ENCODE measurements at places on chromosomes 16 and 17.
A peak's percentile ranks its signal among the peaks of the same experiment; 100 is the strongest.

- DNase-seq, result peak; percentile 82
Observed at GRCh38 chr16:56911771-56912571, 20.0 kb upstream of the HERPUD1 start.

DNA sequence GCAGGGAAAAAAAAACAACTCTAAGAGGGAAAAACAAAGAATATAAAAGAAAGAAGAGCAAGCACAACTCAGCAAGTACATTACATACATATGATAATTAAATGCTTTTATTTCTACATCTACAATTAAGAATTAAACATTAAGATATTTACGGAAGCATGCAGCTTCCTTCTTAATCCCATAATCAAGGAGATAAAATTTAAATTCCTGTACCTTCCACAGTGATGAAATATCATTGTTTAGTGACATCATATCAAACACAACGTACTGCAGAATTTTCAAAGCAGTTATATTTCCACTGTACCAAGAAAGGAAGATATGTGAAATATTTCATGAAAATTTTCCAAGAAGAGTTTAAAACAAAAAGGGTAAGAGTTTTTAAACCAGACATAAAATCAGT is 26.0 kb downstream of the KANSL1 start:
- DNase-seq, result no peak

DNA sequence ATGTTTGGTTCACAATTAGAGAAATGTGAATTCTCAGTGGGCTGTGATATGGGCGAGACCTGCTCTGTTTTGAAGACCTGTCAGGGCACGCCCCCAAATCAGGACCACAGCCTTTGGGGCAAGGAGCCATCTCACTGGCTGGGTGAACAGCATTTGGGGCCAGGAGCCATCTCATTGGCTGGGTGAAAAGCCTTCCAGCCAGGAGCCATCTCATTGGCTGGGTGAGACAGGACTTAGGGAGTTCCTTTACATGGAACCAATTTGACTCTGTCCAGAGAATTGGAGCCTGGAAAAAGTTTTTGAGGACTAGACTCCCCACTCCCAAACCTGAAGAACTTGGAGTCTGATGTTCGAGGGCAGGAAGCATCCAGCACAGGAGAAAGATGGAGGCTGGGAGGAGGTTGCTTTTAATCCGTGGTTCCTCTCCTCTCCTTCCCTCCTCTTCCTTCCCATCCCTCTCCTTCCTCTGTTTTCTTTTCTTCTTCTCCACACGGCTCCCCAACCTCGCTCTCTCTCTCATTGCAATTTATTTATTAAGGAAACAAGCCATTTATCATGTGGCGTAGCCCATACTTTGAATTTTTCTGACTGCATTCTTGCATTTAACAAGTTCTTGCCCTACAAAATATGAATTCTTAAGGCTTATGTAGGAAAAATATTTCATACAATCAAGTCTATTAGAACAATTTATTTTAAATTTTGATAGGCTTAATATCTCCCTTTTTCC is 19.7 kb downstream of the FOXL1 start:
- DNase-seq, result peak; percentile 83

DNA sequence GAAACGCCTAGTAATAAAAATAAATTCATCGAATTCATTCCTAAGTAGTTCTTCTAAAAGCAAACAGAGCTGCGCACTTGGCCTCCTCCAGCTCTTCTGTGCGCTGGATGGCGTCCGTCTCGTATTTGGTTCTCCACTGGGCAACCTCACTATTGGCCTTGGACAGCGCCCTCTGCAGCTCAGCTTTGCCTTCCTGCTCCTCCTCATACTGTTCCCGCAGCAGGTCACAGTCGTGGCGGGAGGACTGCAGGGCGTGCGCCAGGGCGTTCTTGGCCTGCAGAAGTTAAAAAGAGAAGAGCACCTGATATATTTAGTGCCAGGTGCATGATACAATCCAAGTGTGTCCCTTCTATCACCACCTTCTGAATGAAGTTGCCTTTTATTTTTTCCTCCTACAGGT is 21.8 kb downstream of the MYH3 start:
- DNase-seq, result no peak

DNA sequence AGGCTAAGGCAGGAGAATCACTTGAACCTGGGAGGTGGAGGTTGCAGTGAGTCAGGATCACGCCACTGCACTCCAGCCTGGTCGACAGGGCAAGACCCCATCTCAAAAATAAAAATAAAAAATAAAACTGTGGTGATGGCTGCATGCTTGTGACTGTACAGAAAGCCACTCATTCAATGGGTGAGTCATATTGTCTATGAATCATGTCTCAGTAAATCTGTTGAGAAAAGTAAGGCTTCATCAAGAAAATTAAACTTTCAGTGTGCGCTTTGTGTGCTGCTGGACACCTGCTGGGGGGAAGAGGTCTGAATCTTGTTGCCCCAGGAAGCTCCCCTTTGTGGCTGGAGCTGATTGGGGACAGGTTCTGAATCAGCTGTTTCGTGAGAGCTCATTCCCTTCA is 11.3 kb downstream of the NUBP1 start:
- DNase-seq, result no peak

DNA sequence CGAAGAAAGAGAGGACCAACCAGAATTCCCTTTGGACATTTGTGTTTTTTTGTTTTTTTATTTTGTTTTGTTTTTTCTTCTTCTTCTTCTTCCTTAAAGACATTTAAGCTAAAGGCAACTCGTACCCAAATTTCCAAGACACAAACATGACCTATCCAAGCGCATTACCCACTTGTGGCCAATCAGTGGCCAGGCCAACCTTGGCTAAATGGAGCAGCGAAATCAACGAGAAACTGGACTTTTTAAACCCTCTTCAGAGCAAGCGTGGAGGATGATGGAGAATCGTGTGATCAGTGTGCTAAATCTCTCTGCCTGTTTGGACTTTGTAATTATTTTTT is 3.6 kb downstream of the SOX9 start:
- no peak for DNase-seq

GRCh38 chr16:1054660-1055556 is 17.6 kb upstream of the SSTR5 start:
- DNase-seq, result peak; percentile 73

- no peak for DNase-seq
Observed at GRCh38 chr17:49969795-49970389, 902 bp downstream of the DLX4 start.

DNA sequence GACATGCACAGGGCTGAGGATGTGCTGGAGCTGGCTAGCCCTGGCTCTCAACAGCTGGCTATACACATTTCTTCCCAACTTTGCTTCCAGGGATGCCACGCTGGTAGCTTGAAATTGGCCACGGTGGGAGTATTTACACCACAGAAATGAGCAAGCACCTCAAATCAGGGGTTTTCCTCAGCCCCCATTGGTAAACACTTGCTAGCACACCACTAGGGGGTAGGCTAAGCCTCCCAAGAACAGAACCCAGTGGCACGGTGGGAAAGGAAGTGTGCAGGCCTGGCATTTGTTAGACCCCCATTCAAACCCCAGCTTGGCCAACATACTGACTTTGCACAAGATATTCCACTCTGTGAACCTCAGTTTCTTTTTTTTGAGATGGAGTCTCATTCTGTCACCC is 12.9 kb downstream of the DRC3 start:
- no peak for DNase-seq

DNA sequence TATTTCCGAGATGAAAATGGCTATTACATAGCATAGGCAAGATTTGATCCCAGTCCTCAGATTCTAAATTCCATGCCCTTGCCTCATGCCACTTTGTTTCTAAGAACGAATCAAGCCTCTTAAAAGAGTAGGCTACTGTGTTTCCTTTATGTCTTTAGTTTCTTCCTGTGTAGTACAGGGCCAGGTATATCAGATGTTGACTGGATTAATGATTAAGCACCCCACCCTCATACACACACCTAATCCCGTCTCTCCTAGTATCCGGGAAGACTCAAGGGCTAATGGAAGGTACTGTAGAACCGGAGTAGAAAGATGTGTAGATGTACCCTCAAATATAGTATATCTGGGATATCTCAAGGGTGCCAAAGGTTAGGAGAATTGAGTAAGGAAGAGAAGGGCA is 6.7 kb downstream of the TOM1L1 start:
- DNase-seq, result no peak

DNA sequence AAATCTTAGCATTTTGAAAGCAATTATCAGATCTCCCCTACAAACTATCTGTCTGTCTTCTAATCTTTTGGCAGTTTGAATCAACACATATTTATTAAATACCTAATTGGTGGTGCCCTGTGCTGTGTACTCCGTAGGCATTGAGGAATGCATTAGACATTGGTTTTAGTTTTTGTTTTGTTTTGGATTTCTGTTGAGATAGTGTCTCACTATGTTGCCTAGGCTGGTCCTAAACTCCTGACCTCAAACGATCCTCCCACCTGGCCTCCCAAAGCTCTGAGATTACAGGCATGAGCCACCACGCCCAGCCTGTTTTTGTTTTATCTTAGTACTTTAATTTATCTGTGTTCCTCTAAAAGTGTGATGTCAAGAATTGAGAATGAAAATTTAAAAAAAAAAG is 124.8 kb upstream of the RBL2 start:
- DNase-seq, result no peak

- DNase-seq, result peak; percentile 73
Observed at GRCh38 chr16:80125677-80126076, 415.1 kb upstream of the DYNLRB2 start.

GRCh38 chr17:40901981-40902474 is 17.0 kb upstream of the KRT20 start:
- no peak for DNase-seq

GRCh38 chr17:58640202-58640601 is 51.6 kb downstream of the TEX14 start:
- DNase-seq, result no peak

DNA sequence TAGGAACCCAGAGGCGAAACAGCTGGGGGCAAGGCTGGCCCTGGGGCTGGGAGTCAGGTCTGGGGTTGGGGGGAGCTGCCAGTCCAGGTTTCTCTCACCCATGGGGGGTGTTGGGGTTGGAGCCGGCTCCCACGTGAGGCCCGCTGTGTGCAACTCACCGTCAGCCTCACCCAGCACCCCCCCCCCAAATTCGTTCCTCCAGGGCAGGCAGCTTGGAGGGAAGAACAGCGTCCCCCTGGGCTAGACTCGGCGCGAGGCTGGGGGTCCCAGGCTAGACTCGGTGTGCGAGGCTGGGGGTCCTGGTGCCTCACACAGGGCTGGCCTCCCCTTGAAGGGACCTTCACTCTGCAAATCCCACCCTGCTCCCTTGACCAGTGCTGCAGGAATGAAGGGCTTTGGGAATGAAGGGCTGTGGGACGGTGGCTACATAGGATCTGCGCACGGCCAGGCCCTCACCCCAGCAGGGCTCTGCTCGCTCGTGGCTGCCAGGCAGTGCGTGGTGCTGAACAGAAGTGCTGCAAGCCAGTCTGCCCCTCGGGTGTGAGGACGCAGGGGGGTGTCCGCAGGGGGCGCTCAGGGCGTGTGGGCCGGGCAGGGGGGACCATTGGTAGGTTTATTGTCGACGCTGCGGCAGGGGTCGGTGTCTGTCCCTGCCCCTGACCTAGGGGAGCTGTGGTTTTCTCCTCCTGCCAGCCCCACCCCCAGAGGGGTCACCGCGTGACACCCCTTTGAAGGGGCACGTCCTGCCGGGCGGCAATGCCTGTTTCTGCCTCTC is 74.7 kb downstream of the KLHDC4 start:
- DNase-seq, result no peak

DNA sequence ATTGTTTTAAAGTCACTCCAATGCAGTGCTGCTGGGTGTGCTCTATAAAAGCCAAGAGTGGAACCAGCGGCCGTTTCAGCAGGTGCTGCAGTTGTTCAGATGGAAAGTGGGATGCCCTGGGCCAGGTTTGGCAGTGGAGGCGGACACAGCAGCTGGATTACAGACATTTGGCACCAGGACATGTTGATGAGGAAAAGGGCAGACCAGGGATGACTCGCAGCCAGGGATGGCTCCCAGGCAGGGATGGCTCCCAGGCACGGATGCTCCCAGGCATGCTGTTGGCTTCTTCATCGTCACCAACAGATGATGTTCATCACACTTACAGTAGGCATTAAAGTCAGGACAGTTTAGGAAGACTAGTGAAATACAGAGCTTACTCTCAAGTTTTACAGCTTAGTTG is 10.0 kb downstream of the GAN start:
- no peak for DNase-seq

DNA sequence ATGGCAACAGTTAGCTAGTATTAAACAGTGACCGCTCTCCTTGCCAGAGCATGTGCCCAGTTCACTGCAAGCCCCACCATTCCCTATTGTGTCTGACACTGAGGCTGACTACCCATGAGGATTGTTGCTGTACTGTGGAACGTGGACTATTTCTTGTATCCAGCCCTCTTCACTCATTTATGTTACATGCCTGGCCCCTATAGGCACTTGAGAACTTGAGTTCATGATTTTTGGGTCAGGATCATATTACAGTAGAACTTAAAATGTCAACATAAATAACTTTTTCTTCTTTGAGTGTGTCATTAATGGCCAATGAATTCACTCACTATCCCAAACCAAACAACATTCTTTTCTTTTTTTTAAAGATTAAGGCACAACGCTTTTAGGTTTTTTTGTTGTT is 55.7 kb downstream of the LYRM1 start:
- no peak for DNase-seq

DNA sequence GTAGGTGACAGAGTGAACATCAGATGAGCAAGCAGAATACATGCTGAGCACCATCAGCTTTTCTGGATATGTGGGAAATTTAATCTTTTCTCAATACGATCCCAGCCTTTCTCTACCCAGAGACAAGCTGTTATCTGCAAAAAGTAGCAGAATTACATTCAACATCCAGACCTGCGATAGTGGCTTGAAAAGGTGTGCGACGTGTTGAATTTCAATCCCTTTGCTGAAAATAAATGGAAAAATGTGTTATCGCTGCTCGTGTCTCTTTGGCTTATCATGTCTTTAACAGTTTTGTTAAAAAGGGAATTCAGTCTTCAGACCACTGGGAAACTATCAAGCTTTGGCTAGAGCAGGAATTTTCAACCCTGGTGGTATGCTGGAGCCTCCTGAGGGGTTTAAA is 98.8 kb upstream of the FAM20A start:
- DNase-seq, result no peak

- DNase-seq, result no peak
Observed at GRCh38 chr16:3841729-3842508, 38.6 kb downstream of the CREBBP start.

GRCh38 chr17:80118601-80119270 is 17.4 kb downstream of the GAA start:
- DNase-seq, result peak; percentile 37

- no peak for DNase-seq
Observed at GRCh38 chr17:34024386-34024785, 230.7 kb upstream of the CCL2 start.

- DNase-seq, result no peak
Observed at GRCh38 chr17:61431594-61432311, 20.5 kb upstream of the TBX4 start.

GRCh38 chr16:4920826-4921225 is 16.1 kb downstream of the PPL start:
- DNase-seq, result no peak
